ENCODE measurements at places on chromosomes 2 and 18. TPM values are rescaled to one million over a fixed set of nuclear protein-coding genes. Genes with fewer than 3 reads are reported as not detected.

KIAA1328 gene
- total RNA-seq: 6.7 TPM

SAG gene
- total RNA-seq: not detected

SCN2A gene
- total RNA-seq: 0.72 TPM

MC5R gene
- total RNA-seq: not detected

SLC5A7 gene
- total RNA-seq: 0.43 TPM

AFF3 gene
- 6.0 TPM for total RNA-seq

ITM2C gene
- total RNA-seq: 107 TPM

COBLL1 gene
- total RNA-seq: 196 TPM

NT5C1B gene
- not detected for total RNA-seq

SLC9A4 gene
- not detected for total RNA-seq

SLC16A14 gene
- total RNA-seq: 19.6 TPM

LHCGR gene
- not detected for total RNA-seq

AQP4 gene
- total RNA-seq: not detected

- H3K27ac ChIP-seq: no peak overlapping the region
- peaks cover 12% of the 10 kb centered on the region for H3K4me1 ChIP-seq
- H3K36me3 ChIP-seq: no peaks in the 10 kb centered on the region
- H3K4me3 ChIP-seq: no peak overlapping the region
Measured at GRCh38 chr2:162111958-162112850, 38.2 kb upstream of the DPP4 start.

GRCh38 chr2:211564441-211564840 is 974.2 kb downstream of the ERBB4 start:
- no peaks in the 10 kb centered on the region for H3K36me3 ChIP-seq
- no peaks in the 10 kb centered on the region for H3K27me3 ChIP-seq
- no peak overlapping the region for H3K27ac ChIP-seq
- no peaks in the 10 kb centered on the region for H3K4me1 ChIP-seq
- no peak for DNase-seq

GRCh38 chr2:230942371-230942770 is 17.3 kb upstream of the GPR55 start:
- H3K27ac ChIP-seq: no peak overlapping the region
- no peaks in the 10 kb centered on the region for H3K36me3 ChIP-seq
- DNase-seq: no peak
- no peak overlapping the region for H3K4me3 ChIP-seq
- no peaks in the 10 kb centered on the region for H3K27me3 ChIP-seq
- no peaks in the 10 kb centered on the region for H3K4me1 ChIP-seq

- no peak overlapping the region for H3K4me3 ChIP-seq
- H3K36me3 ChIP-seq: no peaks in the 10 kb centered on the region
- no peaks in the 10 kb centered on the region for H3K27me3 ChIP-seq
- no peak for DNase-seq
- H3K27ac ChIP-seq: no peak overlapping the region
- H3K4me1 ChIP-seq: no peaks in the 10 kb centered on the region
Measured at GRCh38 chr2:50929661-50930060, 102.3 kb downstream of the NRXN1 start.

GRCh38 chr2:190996338-190996946 is 17.5 kb downstream of the STAT1 start:
- H3K36me3 ChIP-seq: peaks cover 86% of the 10 kb centered on the region
- no peak for DNase-seq
- no peak overlapping the region for H3K4me3 ChIP-seq
- peaks cover 8% of the 10 kb centered on the region for H3K4me1 ChIP-seq
- no peak overlapping the region for H3K27ac ChIP-seq
- H3K27me3 ChIP-seq: no peaks in the 10 kb centered on the region

DNA sequence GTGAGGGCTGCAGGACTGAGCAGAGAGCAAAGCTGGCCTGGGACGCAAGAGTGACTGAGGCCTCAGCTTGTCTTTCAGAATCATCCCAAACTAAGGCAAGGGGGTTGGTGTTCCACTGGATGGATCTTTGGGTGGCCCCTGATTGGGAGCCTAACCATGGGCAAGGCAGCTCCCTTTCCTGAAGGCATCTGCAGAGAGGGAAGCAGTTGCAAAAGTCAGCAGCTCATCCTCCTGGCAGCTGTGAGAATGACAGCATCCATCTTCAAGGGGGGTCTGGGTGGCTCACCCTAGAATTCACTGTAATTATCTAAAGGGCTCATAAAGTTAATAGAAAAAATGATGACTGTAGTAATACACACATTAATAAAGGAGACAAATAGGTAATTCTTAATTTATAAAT is 46.5 kb upstream of the RAB31 start:
- no peaks in the 10 kb centered on the region for H3K36me3 ChIP-seq
- H3K27ac ChIP-seq: no peak overlapping the region
- no peaks in the 10 kb centered on the region for H3K4me1 ChIP-seq
- H3K27me3 ChIP-seq: no peaks in the 10 kb centered on the region
- H3K4me3 ChIP-seq: no peak overlapping the region

DNA sequence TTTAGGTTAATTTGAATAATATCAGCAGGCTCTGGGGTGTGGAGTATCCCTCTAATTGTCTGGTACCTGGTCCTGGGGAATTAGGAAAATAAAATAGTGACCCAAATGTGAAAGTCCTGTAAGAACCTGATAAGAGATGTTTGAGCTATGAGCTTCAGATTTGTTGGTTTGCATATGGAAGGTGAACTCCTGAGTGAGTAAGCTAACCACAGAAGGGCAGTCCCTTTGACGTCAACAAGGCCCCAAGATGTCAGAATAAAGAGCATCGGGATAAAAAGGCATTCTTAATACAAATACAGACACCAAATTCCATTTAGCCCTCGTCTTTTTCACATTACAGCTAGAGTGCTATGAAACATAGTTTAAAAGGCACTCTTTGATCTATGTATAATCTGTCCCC is 1366.3 kb upstream of the TMEFF2 start:
- H3K27ac ChIP-seq: no peak overlapping the region
- no peaks in the 10 kb centered on the region for H3K36me3 ChIP-seq
- no peaks in the 10 kb centered on the region for H3K27me3 ChIP-seq
- no peak overlapping the region for H3K4me3 ChIP-seq
- DNase-seq: no peak

GRCh38 chr18:24502667-24503523 is 42.5 kb downstream of the HRH4 start:
- no peak overlapping the region for H3K27ac ChIP-seq
- H3K4me1 ChIP-seq: no peaks in the 10 kb centered on the region
- DNase-seq: no peak
- H3K27me3 ChIP-seq: no peaks in the 10 kb centered on the region

- no peak overlapping the region for H3K27ac ChIP-seq
- no peaks in the 10 kb centered on the region for H3K36me3 ChIP-seq
- H3K4me1 ChIP-seq: peaks cover 14% of the 10 kb centered on the region
- no peak overlapping the region for H3K4me3 ChIP-seq
Measured at GRCh38 chr2:233358947-233359346, 4.7 kb downstream of the DGKD start.

GRCh38 chr2:28094739-28095138 is 204.2 kb downstream of the BABAM2 start:
- peaks cover 31% of the 10 kb centered on the region for H3K4me1 ChIP-seq
- no peaks in the 10 kb centered on the region for H3K27me3 ChIP-seq
- DNase-seq: no peak
- no peak overlapping the region for H3K4me3 ChIP-seq
- H3K36me3 ChIP-seq: no peaks in the 10 kb centered on the region

- peaks cover 15% of the 10 kb centered on the region for H3K4me1 ChIP-seq
- peaks cover 59% of the 10 kb centered on the region for H3K27me3 ChIP-seq
- no peak for DNase-seq
Measured at GRCh38 chr2:218878926-218879761, 1.5 kb upstream of the WNT10A start.

- H3K4me1 ChIP-seq: no peaks in the 10 kb centered on the region
- no peak overlapping the region for H3K4me3 ChIP-seq
- no peak for DNase-seq
- H3K27me3 ChIP-seq: no peaks in the 10 kb centered on the region
Measured at GRCh38 chr2:45370369-45370768, 240.7 kb downstream of the SRBD1 start.

- no peak overlapping the region for H3K4me3 ChIP-seq
- no peaks in the 10 kb centered on the region for H3K4me1 ChIP-seq
- H3K27me3 ChIP-seq: no peaks in the 10 kb centered on the region
- no peaks in the 10 kb centered on the region for H3K36me3 ChIP-seq
- DNase-seq: no peak
Measured at GRCh38 chr2:8103085-8103708, 578.7 kb upstream of the ID2 start.

DNA sequence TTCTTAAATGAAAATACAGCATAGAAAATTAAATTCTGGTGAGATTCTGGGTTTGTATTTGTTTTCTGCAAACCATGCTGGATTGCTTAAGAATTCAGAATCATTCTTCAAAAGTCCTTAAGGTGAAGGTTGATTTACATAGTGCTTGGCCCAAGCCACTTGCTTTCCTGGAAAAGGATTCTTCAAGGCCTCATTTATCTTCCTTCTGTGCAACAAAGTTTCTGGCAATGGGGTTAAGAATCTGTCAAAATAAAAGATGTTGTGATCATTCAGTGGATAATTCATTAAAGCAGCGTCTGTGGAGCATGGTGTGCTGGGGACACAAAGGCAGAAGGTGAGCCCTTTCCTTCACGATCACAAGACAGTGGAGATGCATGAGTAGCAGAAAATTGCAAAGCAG is 351.9 kb downstream of the GALR1 start:
- H3K27me3 ChIP-seq: no peaks in the 10 kb centered on the region
- no peaks in the 10 kb centered on the region for H3K4me1 ChIP-seq
- H3K4me3 ChIP-seq: no peak overlapping the region
- no peak overlapping the region for H3K27ac ChIP-seq
- H3K36me3 ChIP-seq: no peaks in the 10 kb centered on the region

- H3K4me3 ChIP-seq: no peak overlapping the region
- no peaks in the 10 kb centered on the region for H3K4me1 ChIP-seq
- H3K27me3 ChIP-seq: no peaks in the 10 kb centered on the region
Measured at GRCh38 chr2:240069829-240070228, 16.5 kb upstream of the OR6B3 start.

GRCh38 chr2:113180131-113180946 is 6.6 kb downstream of the PSD4 start:
- DNase-seq: no peak
- no peaks in the 10 kb centered on the region for H3K27me3 ChIP-seq
- H3K27ac ChIP-seq: peak overlapping the region; percentile 77
- peaks cover 43% of the 10 kb centered on the region for H3K4me1 ChIP-seq
- no peak overlapping the region for H3K4me3 ChIP-seq
- no peaks in the 10 kb centered on the region for H3K36me3 ChIP-seq

All from adrenal gland (tissue), 19 donors.